ENCODE measurements at places on chromosomes 6 and 20.

DNA sequence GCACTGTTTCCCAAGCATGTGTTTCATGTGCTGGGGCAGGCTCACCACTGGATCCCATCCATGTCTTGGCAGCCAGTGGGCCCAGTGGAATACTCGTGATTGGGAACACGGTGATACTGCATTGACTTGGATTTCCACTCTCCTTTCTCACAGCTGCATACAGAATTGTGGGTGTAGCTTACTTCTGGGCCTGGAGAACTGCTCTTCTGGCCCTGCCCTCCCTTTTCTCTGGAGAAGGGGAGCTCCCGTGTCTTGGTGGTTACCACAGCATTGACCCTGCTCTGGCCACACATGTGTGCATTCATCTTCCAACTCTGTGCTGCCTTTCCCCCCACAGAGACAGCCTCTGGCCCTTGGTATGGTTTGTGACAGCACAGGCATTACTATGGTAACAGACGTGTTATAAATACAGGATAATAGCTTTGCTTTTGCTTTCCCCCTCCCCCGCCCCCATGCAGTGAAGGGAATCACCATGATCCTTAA lies 21.6 kb downstream of the SOBP start:
- no peak for DNase-seq

GRCh38 chr20:7728338-7728737 lies 211.9 kb downstream of the HAO1 start:
- no peak for DNase-seq

GRCh38 chr20:57772349-57772964 lies 62.6 kb upstream of the PMEPA1 start:
- DNase-seq: peak; percentile 5

GRCh38 chr6:100472674-100473073 lies 8.0 kb upstream of the SIM1 start:
- DNase-seq: no peak

DNA sequence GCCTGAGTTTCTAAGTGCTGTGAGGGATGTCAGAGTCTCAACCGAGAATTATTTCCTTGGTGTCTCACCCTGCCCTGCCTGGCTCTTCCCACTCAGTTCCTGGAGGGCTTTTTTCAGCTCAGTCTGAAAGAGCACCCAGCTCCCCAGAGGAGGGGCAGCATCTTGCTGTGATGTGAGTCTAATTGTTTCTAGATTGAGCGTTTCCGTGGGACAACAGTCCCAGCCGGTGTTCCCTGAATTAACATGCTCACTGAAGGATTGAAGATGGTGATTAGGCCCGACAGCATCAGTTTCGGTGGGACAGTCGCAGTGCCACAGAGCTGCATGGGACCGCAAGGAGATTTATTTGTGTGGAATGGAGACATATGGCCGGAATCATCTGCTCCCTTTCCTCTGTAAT lies 587.6 kb downstream of the DHX35 start:
- DNase-seq: no peak

- DNase-seq: no peak
Measured at GRCh38 chr20:32193996-32194395, 13.5 kb downstream of the PLAGL2 start.

- no peak for DNase-seq
Measured at GRCh38 chr6:25193460-25194171, 85.6 kb upstream of the CARMIL1 start.

DNA sequence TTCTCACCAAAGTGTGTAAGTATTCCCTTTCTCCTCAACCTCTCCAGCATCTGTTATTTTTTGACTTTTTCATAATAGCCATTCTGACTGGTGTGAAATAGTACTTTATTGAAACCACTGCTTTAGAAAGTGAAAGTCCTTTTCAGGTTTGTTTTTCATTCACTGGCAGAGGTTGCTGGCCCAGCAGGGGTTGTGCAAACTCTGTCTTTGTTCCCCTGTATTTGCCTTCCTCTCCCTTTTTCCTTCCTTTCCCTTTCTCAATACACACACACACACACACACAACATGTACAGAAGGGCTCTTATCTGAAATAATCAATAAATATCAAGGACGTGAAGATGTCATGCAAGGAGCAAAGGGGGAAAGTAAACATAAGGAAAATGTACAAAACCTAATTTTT lies 99.8 kb downstream of the LY86 start:
- no peak for DNase-seq

DNA sequence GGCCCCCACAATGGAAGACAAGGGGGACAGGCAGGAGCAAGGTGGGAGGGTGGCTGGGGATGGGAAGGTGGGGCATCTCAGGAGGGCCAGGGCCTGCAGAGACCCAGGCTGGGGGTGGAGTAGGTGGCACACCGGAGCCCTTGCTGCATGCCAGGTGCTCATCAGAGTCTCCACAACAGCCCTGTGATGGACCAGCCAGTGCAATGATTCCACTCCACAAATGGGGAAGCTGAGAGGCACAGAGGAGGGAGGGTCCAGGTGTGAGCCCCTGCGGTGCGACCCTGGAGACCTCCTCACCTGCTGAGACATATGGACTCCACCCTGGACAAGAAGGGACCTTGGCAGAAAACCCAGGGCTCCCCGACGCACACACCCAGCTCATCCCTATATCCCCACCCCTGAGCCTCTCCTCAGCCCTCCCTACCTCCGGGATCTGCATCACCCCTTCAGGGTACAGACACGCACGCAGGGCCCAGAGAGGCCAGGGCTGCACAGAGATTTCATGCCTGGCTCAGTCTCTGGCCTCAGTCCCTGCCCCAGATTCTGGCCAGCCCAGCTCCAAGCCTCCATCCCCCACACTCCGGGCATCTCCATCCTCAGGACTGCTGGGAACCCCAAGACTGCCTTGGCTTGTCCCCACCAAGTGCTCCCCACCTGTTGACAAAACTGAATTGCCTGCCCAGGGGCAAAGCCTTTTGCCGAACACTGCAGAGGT lies 7.1 kb upstream of the GRM4 start:
- DNase-seq: no peak

DNA sequence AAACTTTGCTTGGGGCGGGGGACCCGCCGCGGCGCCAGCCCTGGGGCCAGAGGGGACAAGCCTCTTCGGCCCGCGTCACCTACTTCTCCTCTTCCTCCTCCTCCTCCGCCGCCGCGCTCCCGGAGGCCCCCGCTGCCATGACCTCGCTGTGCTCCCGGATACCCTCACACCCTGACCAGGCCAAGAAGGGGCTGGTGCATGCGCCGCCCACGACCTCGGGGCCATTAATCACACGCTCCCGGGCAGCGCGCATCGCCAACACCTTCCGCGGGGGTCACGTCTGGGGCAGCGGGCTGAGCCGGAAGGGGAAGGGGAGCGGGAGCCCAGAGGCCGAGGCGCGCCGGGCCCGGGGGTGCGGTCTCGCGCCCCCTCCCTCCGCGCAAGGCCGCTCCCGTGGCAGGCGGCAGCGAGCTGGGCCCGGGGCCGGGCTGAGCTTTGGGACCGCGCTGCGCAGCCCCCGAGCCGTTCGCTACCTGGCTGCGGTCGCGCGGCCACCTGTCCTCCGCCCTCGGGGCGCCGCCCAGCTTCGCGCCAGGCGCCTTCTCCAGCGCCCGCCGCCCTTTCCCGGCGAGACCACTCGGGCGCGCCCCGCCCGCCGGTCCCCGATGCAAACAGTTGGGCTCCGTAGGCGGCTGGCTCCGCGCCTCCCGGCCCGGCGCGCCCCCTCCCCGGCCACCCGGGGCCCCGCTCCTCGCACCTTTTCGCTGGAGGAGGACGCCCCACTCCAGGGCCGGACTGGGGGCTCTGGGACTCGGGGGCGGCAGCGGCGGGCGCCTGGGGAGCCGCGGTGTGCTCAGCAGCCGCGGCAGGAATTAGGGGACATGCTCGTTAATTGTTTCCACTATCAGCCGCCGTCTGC lies 575 bp upstream of the CNR1 start:
- DNase-seq: no peak

GRCh38 chr6:157326979-157327378 lies 3.7 kb upstream of the TMEM242 start:
- DNase-seq: no peak

GRCh38 chr6:83853178-83854000 lies at the start of gene RIPPLY2:
Gene RIPPLY2, plus strand, starts transcription at chr6:83853360. Its CDS starts 57 bp downstream, at chr6:83853417.
- DNase-seq: no peak

- DNase-seq: no peak
Measured at GRCh38 chr6:161153725-161154124, 120.1 kb downstream of the AGPAT4 start.

Measured in activated T-cell treated with anti-CD3 and anti-CD28 coated beads for 4 hours (primary cell).